WTC11 (cell line): ENCODE measurements at places on chromosomes 7 and 10.

DNA sequence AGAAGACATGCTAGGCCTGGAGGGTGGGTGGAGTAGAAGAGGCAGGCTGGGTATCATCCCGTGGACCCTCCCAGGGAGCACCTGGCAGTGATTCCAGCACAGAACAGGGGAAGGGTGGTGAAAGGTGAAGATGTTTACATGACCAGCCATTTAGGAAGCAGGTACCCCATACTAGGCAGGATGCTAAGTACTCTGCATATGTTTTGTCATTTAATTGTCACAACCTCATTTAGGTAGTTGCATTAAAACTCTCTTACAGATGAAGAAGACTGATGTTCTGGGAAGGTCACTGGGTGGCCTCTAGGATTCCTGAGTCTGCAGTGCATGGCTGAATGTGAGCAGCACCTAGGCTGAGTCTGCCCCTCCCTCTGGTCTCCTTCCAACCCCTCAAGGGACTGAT, 15.2 kb downstream of the ITPRIP start:
- DNase-seq = no peak

DNA sequence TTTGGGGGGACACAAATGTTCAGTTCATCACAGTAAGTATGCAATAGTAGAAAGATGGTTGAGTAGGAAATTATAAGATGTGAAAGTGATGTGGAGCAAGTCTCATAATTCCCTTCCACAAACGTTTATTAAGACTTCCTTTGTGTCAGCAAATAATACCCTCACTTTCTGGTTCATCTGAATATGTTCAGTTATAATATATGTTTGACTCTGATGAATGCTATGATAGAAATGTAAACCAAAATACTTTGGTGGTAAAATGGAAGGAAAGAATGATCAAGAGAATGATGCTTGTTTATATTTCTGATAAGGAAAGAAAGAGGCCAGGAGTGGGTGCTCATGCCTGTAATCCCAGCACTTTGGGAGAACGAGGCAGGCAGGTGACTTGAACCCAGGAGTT, 111.7 kb upstream of the PLXDC2 start:
- no peak for DNase-seq

GRCh38 chr7:128937271-128937646, 468 bp upstream of the IRF5 start:
- DNase-seq = no peak

DNA sequence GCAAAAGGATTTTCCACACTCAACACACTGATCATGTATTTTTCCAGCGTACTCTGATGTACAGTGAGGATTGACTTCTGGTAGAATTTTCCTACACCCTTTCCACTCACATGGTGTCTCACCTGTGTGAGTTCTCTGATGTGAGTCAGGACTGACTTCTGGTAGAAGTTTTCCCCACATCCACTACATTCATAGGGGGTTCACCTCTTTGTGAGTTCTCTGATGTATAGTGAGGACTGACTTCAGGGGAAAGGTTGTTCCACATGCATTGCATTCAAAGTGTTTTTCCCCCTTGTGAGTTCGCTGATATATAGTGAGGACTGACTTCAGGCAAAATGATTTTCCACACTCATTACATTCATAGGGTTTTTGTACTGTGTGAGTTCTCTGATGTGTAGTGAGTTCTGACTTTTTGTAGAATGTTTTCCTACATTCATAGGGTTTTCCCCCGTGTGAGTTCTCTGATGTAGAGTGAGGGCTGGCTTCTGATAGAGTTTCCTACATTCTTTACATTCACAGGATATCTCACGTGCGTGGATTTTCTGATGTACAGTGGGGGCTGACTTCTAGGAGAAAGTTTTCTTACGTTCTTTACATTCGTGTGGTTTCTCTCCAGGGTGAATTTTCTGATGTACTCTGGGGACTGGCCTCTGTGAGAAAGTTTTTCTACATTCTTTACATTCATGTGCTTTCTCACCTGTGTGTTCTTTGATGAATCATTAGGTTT, 146.5 kb downstream of the GLRX3 start:
- no peak for DNase-seq

- no peak for DNase-seq
These were observed 67.8 kb downstream of the ZNF248 start for GRCh38 chr10:37789590-37789989.

DNA sequence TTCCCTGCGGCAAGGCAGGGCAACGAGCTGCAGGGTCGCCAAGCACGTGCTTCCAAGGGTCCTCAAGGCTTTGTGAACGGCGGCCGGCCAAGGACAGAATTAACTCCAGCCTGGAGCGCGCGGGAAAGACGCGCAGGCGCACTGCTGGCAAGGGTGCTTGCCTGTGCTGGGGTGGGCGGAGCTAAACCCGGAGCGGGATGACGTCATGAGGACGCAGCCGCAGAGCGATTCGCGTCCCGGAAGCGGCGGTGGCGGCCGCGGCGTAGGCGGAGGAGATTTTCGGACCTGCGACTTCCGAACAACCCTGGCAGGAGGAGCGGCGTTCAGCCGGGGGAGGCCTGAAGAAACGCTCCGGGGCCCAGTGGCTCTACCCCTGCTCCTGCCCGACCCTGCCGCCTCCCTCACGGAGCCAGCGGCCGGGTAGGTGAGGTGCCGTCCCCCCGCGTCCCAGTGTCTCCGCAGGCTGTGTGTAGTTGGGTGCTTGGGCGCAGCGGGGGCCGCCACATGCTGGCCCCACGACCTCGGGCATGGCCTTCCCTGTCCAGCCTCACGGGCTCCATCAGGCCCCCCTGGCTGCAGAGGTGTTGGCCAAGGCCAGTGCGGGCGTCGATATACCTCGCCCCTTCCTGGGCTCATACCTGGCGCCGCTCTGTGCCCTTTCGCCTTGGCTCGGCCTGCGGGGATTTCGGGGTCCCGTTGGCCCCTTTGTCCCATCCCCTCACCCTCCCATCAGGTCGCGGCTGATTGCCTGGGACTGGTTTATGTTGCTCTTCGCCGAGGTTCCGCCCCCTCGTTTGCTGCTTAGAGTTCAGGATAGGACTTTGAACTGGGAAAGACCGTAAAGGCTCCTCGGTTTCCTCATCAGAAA, at the start of gene ZFYVE27:
TSS of gene ZFYVE27 (plus strand) at position 227 of the 868 bp plus-strand sequence. CDS start 1,350 bp downstream, outside the sequence.
- peak; percentile 98 for DNase-seq

GRCh38 chr10:7388602-7389001, 22.2 kb downstream of the SFMBT2 start:
- DNase-seq = no peak

GRCh38 chr7:126040114-126041045, 1110.8 kb upstream of the POT1 start:
- peak; percentile 26 for DNase-seq

DNA sequence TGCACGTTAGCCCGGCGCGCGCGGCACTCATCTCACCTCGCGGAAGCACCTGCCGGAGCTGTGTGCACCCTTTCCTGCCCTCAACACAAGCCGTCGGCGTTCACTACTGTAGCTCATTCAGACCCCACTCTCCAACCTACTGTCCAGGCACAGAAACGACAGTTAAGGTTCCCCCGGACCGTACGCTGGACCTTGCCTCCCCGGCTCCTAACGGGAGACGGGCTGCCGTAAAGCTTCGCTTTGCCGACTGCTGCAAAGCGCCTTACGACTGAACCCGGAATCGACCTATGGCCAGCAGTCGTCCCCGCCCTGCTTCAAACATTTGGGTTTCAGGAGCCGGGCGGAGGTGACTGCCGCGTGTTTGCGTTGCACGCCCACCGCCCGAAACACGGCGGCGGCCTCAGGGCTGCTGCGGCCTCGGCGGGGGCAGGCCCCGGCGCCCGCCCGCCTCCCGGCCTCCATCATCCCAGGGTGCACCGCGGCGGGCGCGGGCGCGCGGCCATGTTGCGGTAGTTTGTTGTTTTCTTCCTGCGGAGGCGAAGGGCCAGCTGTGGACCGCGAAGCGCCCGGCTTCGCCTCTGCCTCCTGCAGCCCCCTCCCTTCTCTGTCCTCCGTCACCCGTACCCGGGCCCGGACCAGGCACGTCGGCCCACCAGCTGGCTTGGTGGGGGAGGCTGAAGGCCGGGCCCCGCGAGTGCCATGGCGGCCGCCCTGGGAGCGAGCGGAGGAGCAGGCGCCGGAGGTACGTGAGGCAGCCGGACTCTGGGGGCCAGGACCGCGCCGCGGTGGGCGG, at the start of gene RBM33:
TSS of gene RBM33 (plus strand) at position 484 of the 793 bp plus-strand sequence. CDS start at position 700, 216 bp downstream.
- peak; percentile 71 for DNase-seq

- DNase-seq = no peak
These were observed 62.1 kb upstream of the COL13A1 start for GRCh38 chr10:69739634-69740033.

DNA sequence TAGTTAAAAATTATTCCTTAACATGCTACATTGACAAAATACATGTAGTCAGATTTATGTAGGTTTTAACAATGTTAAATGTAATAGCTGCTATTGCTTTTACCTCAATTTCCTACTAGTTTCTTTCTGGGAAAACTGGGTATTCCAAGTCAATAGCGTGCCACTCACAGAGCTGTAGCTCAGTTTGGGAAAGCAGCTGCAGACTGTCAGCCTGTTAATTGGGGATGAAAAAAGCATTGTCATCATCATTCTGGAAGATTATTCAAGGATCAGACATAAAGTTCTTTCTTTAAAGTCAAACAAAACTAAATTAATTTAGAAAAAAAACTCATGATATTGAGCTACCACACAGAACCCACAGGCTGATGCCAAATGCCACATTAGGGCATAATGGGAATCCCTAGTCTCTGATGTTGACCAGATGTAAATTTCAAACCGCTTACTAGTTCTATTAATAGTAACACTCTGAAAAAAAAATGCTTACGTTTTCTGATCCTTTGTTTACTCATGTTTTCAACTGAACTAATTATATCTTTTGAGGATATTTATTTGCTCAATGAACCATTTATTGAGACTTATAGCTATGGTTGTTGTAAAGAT, 19.6 kb upstream of the AGMO start:
- no peak for DNase-seq

DNA sequence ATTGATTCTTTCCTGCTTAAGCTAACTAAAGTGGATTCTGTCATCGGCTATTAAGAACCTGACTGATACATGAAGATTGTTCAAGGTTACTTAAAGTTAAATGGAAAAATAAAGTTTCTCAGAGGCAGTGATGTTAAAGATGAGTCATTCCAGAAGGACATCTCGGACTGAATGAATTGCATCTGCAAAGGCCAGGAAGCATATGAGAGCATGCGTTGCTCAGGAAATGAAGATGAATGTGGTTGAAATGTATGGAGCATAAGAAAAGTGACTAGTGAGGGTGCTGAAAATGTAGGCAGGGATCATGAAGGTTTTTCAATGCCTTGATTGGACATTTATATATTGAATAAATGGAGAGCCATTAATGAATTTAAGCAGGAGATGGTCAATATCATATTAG, 133.9 kb upstream of the GHITM start:
- no peak for DNase-seq

DNA sequence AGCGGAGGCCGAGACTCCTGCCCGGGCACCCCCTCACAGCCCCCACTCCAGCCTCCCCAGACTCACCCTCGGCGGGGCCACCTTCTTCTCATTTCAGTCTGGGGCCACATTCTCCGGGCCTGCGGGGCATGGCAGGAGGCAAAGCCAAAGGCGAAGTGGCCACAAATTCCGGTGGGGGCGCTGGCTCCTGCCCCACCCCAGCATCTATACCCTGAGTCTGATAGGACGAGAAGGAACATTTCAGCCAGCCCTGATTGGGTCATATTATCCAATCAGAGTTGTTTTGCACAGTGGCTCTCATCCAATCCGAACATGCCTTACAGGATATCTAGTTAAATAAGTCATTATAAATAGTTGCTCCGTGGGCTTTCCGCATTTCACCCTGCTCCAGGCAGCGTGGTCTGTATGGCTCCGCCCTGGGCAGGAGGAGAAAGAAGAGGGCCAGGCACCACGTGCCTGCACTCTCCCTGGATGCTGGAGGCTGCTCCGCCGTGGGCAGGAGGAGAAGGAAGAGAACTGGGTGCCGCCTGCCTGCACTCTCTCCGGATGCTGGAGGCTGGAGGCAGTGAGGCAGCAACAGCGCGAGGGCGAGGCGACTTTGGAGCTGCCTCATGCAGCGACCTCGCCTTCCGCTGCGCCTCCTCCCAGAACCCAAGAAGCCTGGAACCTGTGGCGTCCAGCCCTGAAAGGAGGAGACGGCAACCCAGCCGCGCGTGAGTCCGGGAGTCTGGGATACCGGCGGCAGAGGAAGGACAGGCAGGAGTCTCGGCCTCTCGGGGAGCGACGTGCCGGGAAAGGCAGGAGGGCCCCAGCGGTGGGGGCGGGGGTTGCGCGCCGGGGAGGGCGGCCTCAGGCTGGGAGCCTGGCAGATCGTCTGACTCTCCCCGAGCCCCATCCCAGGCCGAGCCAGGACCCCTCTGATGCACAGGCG, 162.9 kb downstream of the ZNF33B start:
- DNase-seq = peak; percentile 16

GRCh38 chr10:114313866-114314265, 74.8 kb downstream of the VWA2 start:
- DNase-seq = no peak

DNA sequence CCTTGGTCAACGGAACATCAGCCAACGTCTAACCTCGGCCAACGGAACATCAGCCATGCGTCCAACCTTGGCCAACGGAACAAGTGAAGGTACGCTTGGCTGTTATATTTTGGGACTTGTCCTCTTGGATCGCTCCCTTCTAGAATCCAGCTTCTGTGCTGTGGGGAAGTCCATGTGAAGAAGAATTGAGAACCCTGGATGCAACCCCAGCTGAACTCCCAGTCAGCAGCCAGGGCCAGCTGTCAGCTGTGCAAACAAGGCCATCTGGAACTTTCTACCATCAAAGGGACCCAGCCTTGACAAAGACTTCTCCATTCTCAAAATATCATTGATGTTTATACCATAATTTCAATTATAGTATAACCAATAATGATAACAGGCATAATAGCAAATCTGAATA, 43.3 kb upstream of the ITGA8 start:
- DNase-seq = no peak

GRCh38 chr7:158431941-158432347, 155.7 kb downstream of the PTPRN2 start:
- no peak for DNase-seq

GRCh38 chr10:83592337-83592935, 546.9 kb upstream of the GHITM start:
- no peak for DNase-seq

DNA sequence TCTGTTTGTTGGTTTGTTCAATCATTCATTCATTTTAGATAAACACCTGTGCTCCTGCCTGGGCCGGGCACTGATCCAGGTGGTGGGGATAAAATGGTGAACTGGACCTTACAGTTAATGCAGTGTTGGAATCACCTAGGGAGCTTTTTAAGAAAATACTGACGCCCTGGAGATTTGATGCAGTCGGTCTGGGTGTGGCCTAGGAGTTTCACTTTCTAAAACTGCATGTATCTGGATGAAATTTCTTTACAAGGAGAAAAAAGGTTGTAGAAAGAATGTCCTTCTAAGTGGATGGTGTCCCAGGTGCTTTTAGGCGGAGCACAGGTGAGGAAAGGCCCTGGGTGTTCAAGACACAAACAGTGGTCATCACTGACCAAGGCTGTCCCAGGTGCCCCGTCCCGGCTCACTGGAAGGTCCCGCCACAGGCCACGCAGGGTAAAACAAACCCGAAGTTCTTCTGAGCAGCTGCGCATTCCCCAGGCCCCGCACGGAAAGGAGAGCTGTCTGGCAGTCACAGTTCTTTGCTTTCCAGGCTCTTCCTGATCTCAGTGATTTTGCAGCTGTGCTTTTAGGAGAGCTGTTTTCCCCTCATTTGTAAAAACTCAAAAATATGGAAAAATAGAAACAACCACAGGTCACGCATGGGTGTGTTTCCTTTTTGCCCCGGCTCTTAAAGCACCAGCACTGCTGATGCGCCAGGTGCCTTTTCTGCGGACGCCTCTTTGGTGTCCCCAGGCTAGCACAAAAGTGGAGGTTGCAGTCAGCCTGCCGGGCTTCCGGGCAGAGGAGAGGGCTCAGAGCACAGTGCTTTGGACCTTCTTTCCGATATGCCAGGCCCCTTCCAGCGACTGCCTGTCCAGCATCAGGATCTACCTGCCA, 161.9 kb downstream of the GRK5 start:
- no peak for DNase-seq
